ENCODE measurements at places on chromosomes 2 and 18.

- DNase-seq, result no peak
Measured at GRCh38 chr2:9303528-9304225, 97.1 kb downstream of the ASAP2 start.

DNA sequence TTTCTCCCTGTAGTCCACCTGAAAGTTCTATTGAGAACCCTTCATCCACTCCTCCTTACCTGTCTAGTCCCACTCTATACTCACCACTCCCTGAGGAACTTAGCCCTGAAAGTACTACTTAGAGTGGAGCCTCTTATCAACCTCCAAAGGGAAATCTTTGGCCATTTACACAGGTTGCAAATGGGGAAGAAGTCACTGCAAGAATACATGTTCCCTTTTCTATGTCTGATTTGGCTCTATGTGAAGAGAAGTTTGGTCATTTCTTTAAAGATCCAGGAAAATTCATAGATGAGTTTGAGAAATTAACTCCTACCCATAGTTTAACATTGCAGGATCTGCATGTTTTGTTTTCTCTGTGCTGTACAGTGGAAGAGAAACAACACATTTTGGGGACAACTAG, 22.9 kb upstream of the MGAT4A start:
- no peak for DNase-seq

- no peak for DNase-seq
Measured at GRCh38 chr2:120691410-120691809, 44.3 kb upstream of the GLI2 start.

DNA sequence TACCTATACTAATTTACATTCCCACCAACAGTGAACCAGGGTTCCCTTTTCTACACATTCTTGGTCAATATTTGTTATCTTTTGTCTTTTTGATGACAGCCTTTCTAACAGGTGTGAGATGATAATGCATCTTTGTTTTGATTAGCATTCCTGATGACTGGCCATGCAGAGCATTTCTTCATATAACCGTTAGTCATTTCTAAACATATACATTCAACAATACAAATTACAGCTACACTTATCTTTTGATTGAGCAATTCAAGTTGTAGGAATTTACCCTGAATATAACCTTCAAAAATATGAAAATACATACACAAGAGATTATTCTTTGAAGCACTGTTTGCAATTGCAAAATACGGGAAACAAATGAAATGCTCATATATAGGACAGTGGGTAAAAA, 94.9 kb downstream of the TMEM131 start:
- no peak for DNase-seq

GRCh38 chr18:39380866-39381265, 1815.3 kb upstream of the CELF4 start:
- no peak for DNase-seq

DNA sequence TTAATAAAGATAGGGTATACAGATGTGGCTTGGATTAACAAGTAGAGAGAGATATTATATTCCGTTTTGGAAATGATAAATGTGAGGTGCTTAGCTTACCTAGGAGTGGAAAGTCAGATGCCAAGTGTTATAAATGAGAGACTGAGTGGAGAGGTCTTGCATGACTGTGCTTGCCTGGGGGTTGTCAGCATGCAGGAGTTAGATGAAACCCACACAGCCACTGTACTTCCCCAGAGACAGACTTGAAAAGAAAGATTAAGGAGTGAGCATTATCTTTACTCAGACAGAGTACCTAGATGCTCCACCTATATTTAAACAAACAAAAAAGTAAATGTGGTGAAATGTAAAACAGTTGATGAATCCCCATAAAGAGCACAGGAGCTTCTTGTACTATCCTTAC, 482.7 kb downstream of the RIT2 start:
- no peak for DNase-seq

DNA sequence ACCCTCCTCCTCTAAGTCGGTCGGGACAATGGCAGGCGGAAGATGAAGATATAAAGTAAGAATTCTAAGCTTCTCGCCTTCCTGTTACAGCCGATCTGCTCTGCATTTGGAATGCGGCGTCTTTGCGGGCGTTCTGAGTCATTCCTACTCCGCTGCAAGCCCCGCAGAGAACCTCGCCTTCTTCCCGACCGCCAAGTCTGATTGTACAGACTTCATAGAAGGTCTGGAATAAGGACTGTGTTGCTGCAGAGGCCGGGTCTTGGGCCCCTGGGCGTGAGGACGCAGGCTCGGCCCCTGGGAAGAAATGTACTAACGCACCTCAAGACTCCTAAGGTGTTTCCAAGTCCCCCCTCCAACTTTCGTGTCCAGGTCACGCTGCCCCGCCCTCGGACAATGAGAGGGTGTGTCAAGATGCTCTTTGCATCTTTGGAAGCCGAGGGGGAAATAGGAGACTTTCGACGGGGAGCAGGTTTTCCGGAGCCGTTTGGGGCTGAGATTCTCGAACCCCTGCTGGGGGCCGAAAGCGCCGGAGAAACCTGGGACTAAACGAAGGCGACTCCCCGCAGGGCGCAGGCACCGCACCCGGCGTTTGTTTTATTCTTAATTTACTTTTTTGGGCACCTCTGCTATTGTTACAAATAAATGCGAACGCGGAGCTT, 12.7 kb upstream of the PAX3 start:
- DNase-seq, result no peak

DNA sequence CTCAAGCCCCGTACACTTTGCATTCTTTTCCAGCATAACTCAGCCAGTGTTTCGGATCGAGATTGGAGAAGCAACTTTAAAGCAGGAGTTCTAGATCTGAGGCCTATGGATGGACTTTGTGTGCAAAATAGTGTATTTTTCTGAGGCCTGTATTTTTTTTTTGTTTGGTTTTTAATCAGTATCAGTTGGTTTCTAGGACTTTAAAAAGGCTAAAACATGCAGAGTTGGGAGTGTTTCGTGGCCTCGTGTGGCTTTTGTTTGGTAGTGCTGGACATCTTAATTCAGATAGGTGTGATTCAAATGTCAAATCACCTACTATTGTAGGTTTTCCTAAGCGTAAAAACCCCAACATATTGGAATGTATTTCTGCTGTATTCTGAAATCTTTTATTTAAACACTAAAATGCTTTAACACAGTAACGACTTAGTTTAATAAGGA, 282 bp upstream of the PUS10 start:
- no peak for DNase-seq

- no peak for DNase-seq
Measured at GRCh38 chr2:96409081-96409819, 73.7 kb downstream of the NCAPH start.

DNA sequence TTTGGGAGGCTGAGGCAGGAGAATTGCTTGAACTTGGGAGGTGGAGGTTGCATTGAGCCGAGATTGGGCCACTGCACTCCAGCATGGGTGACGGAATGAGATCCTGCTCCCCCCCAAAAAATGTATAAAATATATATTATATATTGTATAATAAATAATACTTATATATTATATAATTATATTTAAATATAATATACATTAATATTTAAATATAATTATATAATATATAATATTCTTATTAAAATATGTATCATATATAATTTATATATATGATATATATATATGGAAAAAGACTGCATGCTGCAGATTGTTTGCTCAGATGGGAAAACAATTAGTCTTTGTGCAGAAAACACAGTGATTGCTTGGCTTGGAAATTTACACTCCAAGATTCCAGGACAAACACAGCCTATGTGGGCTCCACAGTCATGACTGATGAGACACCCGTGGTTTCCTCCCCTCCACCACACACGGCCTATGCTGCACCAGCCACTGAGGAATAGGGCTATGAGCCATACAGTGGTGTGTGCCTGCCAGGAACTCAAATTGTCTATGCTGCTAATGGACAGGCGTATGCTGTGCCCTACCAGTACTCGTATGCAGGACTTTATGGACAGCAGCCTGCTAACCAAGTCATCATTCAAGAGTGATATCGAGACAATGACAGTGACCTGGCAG, 30.0 kb downstream of the PMAIP1 start:
- DNase-seq, result no peak

- DNase-seq, result no peak
Measured at GRCh38 chr2:219327719-219328118, 4.8 kb downstream of the RESP18 start.

DNA sequence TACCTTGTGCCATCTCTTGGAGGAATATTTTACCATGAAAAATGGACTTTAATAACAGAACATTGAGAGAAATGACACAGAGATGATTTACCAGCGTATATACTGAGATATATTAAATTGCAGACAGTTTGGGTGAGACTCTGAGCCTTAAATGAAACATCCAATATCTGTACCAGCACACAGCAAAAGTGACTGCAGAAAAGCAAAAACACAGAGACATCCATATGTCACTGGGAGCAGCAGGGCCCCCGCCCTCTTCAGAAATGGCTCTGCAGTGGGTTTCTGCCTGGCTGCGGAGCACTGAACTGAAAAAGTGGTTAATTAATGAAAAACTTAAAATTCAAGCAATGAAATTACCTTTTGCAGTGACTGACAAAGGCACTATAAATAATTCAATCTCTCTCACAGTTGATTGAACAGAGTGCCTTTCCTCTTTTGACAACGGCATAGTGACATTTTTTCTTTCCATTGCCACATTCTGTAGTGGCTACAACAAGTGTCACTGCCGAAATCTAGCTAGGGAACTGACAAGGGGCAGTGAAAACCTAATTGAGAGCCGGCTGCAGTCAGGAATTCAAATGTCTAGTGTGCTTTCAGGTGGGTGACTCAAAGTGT, 353.4 kb downstream of the ALK start:
- DNase-seq, result no peak

DNA sequence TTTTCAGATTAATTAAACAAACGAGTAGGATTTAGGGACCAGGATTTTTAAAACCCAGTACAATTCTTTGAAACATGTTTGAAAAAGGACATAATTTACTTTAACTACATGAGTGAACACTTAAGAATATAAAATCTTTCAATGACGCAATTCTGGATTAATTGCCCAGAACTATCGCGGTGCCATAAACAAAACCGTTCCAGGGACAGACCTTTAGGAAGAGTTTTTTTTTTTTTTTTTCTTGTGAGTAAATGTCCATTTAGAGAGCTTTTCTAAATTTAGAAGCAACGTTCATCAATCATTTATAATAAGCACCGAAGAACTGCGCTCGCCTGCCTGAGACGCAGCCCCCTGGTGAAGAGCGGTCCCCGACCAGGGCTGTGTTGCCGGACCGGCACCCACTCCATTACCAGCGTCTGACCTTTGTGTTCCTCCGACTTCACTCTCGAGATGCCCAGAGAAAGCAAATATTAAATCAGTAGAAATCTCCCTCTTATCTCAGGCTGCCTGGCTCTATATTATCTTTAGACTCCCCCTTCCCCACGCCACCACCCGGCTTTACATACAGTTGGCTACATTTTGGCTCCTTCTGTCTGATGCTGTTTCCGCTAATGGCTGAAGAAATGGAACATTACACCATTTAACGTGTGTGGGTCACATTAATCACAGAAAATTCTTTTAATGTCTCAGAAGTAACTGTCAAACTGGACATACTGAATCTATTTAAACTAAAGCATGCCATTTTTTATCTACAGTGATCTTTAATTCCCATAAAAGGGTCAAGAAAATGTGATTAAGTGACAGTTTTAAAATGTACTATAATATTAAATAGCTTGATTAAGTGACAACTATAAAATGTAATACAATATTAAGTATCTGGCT, 364.0 kb upstream of the MEIS1 start:
- DNase-seq, result no peak

DNA sequence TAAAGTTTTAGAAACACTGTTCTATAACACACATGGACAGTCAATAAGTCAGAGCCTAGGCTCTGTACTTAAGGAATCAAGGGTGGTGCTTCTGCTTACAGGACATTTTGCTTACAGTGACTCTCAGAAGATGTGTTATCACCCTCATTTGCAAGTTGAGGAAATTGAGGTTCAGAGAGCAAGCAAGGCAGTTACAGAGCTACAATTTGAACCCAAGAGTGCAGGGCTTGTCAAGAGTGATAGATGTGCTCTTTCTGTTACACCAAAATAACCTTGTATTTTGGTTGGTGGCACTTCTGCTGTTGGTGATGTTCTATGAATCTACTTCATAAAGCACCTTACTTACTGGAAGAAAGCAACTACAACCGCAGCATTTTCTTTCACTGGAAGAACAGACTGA, 170.2 kb downstream of the THADA start:
- DNase-seq, result no peak

GRCh38 chr2:8926356-8926755, 77.1 kb downstream of the MBOAT2 start:
- no peak for DNase-seq

GRCh38 chr2:157898591-157898996, 22.5 kb upstream of the ACVR1 start:
- peak; percentile 66 for DNase-seq

GRCh38 chr18:25146512-25146910, 205.5 kb downstream of the ZNF521 start:
- DNase-seq, result no peak

DNA sequence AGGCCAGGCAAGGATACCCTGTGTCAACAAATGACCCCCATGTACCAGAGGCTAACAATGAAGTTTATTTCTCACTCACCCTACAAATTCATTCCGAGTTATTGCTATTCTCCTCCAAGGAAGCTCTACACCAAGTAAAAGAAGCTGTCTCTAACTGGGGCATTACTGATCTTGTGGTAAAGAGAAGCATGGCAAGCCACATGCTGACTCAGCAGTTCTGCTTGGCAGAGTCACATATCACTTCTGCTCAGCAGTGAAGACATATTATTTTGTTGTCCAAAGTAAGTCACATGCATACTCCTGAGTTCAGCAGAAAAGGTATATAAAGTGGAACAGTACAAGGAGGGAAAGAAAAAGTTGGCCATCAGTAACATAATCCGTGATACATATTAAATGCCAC, 315.8 kb downstream of the GULP1 start:
- DNase-seq, result no peak

DNA sequence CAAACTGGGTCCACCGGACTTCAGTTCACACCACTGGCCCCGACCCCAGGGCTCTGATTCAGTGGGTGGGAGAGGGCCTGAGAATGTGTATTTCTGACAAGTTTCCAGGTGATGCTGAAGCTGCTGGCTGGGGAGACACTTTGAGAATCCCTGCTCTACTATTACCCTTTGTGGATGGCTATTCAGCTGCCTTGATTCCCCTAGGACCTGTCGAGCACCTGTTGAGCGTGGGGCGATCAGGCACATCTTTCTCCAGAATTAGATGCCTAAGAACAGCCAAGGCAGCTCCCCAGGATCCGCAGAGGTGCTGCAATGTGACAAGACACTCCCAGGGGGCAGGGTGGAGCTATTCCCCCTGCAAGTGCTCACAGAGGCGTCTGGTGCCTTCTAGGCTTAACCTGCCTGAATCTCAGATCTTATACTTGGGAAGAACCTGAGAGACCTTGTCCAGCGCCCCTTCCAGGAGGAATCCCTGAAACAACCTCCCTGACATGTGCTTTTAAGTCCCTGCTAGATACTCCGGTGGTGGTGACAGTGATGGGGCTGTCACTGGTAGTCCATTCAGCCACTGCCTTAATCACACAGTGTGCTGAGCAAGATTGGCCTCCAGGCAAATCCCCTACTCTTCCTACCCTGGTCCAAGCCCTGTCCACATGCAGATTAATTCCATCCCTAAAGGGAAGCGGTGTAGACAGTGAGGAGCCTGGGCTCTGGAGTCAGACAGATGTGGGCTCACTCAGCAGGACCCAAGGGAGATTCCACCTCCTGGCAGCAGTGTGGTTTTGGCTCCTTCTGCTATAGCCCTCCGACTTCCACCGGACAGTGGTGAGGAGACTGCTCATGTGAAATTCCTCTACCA, 43.4 kb upstream of the OTOF start:
- peak; percentile 20 for DNase-seq

- DNase-seq, result no peak
Measured at GRCh38 chr18:53785811-53786210, 438.7 kb downstream of the MBD2 start.
